Esophagus squamous epithelium (tissue), 5 donors: ENCODE measurements at places on chromosomes 5 and 9.

- no peak for DNase-seq
These were observed 182.4 kb upstream of the OTULINL start for GRCh38 chr5:14399054-14399692.

DNA sequence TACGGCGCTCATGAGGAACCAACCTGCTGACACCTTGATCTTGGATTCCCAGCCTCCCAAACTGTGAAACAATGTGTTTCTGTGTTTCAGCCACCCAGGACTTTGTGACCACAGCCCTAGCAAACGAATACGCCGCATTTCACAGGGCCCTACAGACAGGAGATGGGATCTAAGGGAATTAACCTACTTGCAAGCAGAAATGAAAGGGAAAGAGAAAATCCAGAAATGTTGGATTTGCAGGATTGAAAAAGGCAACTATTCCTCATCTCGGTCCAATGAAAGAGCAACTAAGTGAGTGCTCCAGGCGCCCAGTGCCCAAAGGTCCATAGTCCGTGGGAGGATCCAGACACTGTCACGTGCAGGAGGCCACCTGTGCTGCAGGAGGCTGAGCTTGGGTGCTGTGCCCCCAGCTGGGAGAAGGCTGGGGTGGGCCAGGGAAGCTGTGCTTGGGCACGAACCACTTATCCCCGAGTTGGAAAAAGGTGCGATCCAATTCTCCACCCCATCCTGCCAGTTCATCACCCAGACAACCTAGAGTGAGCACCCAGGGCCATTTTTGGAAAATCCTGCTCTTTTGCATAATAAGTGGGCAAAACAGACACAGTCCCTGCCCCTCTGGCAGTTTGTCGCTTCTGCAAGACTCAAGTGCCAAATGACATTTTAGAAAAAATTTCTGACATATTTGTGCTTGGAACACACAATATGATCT, 177.9 kb downstream of the C9orf50 start:
- no peak for DNase-seq

DNA sequence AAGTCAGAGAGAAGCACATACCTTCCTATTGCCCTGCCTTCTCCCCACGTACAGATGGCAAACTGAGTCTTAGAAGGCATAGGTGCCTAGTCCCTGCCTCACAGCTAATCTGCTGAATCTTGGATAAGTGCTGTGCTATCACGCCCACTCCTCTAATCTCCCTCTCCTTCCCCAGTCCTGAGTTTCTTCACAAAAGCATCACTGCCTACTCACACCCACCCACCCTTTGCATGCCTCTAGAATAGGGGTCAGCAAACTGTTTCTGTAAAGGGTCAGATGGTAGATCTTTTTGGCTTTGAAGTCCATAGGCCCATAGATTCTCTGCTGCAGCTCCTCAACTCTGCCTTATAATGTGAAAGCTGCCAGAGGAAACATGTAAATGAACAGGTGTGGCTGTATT, 23.2 kb upstream of the JADE2 start:
- no peak for DNase-seq

- no peak for DNase-seq
These were observed 1.3 kb upstream of the KCNMB1 start for GRCh38 chr5:170390472-170390871.

- DNase-seq: no peak
These were observed 167.1 kb downstream of the NIPBL start for GRCh38 chr5:37043693-37044092.

GRCh38 chr9:115507148-115507547, 389.2 kb upstream of the TNC start:
- no peak for DNase-seq

- DNase-seq: no peak
These were observed 789.3 kb downstream of the SEMA5A start for GRCh38 chr5:8756498-8757084.

GRCh38 chr9:111572950-111573604, 26.4 kb downstream of the PTGR1 start:
- no peak for DNase-seq

GRCh38 chr5:130021876-130022275, 117.6 kb downstream of the CHSY3 start:
- DNase-seq: no peak

DNA sequence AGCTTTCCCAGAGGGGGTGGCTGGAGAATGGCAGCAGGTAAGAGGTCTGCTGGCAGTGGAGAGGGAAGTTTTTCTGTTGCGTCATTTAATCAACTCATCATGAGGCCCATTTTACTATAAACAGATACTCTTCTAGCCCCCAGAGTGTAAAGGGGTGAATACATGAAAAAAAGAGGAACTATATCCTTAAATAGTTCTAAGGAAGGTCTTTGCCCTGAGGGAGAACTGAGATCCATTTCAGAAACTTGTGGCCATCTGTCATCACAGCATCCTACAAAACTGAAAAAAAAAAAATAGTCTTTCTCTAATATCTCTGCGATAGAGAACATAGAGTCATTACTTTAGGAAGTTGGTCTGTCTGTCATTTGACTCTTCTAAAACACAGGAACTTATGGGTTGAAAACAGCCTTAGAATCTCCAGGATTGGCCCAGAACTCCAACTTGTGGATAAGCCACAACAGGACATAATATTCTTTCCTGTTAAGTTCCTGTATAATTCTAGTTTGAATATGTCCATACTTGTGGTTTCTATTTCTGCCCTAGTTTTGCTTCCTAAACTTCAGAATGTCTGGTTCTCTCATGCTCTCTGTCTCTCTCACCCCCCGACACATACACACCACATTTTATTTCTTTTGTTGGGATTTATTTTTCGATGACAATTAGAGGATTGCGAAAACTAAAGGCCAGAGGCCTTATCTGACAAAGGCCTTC, 238.5 kb upstream of the PIK3R1 start:
- no peak for DNase-seq

DNA sequence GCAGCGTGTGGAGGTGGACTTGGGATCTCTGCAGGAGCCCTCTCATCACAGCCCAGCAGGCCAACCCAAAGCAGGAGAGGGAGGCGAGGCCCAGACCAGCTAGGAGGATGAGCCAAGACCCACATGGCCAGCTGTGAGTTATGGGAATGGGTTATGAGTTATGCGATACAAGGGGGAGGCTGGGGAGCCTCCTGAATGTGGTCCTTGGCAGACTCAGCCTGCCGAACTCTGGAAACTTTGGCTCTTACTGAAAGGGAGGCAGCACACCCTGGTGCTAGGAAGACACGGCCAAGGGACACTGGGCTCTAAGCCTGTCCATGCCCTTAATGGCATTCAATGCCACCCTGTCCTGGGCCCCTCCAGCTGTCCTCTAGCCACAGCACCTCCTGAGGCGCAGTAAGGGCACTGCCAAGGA, 7.7 kb upstream of the VAV2 start:
- no peak for DNase-seq

DNA sequence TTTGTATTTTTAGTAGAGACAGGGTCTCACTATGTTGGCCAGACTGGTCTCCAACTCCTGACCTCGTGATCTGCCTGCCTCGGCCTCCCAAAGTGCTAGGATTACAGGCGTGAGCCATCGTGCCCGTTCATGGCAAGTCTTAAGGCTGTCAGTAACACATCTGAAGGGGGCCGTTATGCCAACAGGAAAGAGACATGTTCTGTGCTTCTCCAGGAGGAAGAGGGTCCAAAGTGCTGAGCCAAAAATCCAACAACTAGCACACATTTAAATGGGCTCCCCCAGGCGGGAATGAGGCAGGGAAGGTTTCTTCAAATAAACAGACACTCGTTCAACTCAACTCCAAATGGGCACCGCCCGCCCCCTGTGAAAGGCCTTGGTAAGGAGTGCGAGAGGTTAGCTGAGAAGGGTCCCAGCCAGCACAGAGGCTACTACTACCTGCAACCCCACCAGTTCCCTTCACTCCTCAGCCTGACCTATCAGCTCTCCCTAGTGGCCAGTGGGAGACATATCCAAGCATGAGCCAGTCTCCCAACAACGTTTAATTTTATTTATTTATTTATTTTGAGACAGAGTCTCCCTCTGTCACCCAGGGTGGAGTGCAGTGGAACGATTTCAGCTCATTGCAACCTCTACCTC, 84.1 kb upstream of the DMRT1 start:
- no peak for DNase-seq

DNA sequence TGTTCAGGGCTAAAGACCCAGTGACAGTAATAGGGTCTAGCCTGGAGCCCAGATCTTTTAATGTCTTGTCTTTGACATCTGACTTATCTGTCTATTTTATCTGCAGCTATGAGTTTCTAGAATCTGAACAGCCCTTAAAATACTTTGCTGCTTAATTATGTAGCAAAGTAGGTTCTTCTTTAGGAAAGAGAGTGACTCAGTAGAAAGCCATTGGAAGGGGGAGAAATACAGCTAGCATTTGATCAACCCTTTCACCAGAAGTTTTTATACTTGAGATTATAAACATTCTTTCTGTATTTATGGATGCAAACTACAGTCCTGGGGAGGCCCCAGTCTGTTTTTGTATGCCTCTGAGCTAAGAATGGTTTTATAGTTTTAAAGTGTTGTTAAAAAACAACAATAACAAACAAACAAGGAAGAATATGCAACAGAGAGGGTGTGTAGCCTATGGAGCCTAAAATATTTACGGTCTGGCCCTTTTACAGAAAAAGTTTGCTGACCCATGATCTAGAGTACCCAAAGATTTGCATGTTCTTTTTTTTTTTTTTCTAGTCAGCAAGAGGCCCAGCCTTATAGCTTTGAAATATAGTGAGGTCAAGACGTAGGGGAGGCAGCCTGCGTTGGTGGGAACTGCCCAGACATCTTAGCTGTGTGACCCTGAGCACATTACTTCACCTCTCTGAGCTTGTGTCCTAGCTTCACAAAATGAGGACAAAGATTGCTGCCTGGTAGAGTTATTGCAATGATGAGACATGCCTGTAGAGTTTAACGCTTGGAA, 9.7 kb downstream of the GSN start:
- DNase-seq: no peak

DNA sequence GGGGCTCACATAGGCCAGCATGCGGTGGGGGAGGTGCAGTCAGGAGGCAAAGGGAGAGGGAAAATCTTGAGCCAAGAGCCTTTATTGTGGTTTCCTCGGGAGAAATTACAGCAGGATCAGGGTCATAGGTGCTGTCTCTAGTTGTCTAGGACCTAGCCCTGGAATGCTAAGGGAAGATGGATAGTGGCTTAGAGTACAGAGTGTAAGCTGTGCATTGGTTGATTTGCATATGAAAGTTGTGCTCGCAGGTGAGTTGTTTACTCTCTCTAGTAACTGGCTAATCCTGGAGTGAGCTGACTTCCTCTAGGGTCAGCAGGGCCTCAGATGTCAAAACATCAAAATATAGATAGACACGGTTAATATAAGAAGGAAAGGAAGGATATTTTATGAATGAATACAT, 877.7 kb downstream of the TLE4 start:
- DNase-seq: no peak

DNA sequence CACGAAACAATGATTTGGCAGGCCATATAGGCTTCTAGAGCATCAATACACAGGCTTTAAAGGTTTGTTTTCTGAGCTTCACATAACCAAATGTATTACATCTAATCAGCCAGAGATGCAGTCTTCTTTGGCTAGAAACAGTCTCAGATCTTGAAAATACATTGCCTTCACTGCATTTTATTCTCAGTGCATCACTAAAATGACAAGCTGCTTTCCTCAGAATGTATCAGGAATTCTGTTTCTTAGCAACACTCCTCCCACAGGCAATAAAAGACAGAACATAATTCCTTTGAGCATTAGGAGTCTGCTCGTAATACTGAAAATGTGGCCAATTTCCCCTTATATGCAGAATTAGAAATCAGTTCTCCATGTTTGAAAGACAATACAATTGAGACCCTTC, 36.9 kb downstream of the FEM1C start:
- DNase-seq: no peak

DNA sequence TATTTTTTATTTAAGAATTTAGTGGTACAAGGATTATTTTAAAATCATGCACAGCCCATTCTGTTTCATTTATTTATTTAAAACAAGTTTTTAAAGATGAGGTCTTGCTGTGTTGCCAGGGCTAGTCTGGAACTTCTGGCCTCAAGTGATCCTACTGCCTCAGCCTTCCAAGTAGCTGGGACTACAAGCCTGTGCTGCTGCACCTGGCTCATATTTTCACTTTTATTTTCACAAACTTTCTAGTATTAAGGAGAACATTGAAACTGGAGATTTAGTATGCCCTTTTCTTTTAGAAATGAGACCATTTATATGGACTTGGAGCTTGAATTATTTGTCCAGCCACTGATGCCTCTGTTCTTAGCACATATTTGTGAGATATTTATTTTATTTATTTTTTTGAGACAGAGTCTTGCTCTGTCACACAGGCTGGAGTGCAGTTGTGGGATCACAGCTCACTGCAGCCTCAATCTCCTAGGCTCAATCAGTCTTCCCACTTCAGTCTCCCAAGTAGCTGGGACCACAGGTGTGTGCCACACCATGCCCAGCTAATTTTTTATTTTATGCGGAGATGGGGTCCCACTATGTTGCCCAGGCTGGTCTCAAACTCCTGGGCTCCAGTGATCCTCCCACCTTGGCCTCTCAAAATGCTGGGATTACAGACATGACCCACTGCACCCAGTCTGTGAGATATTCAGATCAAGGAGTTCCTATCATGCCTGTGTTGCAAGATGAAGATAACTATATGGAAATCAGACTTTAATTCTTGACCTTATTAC, 7.4 kb downstream of the DMXL1 start:
- DNase-seq: no peak

- DNase-seq: no peak
These were observed 722.9 kb upstream of the RGMB start for GRCh38 chr5:98050583-98050982.

- DNase-seq: no peak
These were observed 25.8 kb downstream of the ST8SIA4 start for GRCh38 chr5:100877274-100877673.

GRCh38 chr9:24245988-24246387, 299.7 kb downstream of the IZUMO3 start:
- no peak for DNase-seq

DNA sequence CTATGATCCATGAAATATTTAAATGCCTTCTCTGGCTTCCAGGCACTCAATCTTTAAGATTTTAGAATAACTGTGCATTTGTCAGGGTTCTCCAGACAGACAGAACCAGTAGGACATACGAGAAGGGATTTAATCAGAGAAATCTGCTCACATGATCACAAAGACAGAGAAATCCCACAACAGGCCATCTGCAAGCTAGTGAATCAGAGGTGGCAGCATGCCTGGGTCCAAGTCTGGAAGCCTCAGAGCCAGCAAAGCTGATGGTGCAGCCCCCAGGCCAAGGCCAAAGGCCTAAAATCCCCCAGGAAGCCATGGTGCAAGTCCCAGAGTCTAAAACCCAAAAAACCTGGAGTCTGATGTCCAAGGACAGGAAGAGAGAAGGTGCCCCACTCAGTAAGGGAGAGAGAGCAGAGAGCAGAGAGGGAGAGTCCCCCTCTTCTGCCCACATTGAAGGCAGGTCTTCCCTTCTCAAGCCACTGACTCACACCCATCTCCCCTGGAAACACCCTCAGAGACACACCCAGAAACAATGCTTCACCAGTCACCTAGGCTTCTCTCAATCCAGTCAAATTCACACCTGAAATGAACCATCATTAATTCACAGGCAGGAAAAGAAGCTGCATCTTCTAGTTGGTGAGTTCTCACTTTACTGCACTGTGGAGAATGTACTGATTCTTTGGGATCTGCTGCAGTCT, 48.7 kb downstream of the CAMSAP1 start:
- DNase-seq: no peak

- DNase-seq: no peak
These were observed 59.0 kb downstream of the MARCHF11 start for GRCh38 chr5:16120579-16120978.
